ENCODE measurements at places on chromosomes 16 and 17.

DNA sequence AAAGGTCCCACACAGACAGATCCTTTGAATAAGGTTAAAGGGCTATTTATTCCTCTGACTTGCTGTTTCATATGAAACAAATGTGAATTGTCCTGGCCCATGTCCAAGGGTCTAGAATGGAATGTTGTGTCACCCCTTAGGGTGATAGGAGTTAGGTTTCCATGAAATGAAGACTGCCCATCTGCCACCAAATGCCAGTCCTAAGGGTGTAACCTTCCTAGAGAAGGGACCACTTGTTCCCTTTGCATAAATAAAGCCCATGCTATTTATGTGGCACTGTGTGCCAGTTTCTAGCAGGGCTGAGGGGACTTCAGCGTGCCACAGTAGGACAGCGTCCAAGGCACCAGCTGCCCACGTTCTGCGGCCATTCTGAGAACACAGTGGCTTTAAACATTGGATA, 171.3 kb downstream of the ABCA8 start:
- no peak for DNase-seq

GRCh38 chr17:29358416-29358815, 31.7 kb upstream of the TAOK1 start:
- no peak for DNase-seq

DNA sequence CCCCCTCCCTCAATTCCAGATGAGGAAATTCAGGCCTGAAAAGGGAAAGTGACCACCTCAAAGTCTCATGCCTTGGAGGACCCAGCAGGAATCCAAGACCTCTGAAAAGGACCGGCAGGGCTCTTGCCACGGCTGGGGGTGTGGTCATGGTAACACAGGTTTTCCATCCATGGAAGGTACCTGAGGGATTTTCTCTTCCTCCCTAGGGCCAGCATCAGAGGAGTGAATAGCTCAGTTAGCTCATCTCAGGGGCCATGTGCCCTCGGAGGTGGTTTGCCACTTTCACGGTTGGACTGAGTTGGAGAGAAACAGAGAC, 1.3 kb downstream of the CIITA start:
- no peak for DNase-seq

- no peak for DNase-seq
These were observed 311 bp upstream of the KDM8 start for GRCh38 chr16:27202923-27203506.

DNA sequence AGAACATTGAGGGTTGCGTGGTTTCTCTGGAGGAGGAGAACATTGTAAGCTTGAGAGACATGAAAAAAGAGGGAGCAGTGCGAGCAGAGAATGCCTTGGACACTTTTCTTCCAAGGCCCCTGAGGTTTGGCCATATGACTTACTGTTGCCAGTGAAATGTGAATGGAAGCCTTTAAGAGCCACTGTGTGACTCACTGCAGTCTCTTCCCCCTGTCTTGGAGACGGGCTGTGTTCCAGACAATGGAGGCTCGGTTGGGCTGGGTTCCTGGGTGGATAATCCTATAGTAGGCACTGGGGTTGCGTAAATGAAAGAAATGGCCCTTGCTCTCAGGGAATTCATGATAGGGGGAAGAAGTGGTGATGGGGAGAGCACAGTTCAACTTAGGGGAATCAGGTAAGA, 75.5 kb downstream of the SHISA9 start:
- no peak for DNase-seq

DNA sequence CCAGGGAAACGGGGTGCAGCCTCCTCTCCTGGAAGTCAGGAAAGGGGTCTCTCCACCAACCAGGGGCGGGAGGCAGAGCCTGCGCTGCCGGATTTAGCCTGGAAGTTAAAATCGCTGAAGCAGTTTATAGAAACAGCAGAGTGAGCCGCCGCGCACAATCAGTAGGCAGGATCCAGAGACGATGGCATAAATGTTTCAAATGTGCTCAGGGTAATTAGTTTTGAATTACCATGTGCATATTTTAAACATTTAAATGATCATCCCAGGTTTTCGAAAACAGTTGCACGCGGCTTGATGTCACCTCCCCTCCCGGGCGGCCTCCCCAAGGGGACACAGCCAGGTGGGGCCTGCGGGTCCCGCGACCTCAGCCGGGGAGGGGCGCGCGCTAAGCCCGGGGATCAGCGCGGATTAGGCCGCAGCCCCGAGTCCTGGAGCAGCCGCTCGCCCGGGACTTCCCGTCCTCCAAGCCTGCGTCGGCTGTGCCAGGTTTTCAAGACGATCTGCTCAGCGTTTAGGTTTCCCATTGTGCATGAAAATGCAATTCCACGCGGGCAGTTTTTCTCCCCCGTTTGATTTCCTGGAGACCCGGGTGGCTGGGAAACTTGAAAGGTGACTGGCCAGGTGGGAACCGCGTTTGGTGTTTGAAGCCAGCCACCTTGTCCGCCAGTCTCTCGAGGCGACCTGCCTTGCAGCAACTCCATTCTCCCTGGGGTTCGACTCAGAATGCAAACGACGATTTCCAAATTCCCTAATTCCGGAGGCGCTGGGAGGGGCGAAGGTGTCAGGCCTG, 78.3 kb downstream of the RPA1 start:
- DNase-seq: peak; percentile 8

DNA sequence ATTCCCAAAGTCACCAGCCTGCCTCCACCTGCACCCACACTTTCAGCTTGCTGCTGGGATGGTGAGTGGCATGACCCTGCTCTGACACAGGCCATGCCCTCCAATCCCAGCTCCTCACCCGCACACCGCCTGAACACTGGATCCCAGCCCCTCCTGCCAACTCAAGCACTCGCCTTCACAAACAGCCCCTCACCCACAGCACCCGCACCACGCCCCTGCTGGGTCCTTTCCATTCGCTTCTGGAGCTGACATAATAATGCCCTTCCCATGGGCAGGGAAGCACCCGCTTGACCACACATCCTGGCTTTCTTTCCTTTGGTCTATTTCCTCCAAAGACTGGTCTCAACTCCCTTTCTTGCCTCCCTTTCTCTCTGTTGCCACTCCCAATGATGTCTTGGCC, 57.6 kb downstream of the RAB11FIP4 start:
- DNase-seq: no peak

- no peak for DNase-seq
These were observed 24.8 kb downstream of the GINS2 start for GRCh38 chr16:85663891-85664321.

DNA sequence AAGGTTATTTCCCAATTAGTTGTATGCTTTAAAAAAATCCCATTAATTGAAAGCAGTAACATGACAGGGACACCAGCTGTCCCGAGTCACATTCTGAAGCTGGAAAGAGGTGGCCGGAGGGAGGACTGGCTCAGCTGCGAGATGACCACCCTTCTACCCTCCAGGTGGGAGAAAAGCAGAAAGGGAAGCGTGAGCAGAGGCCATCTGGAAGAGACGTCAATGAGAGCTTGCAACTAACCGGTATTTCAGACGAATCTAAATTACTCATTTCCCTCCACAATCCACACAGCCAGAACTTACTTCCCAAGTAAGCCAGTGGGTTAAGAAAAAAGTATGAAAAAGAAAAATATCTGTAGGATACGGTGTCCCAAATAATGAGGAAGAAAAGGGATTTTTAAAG, 28.5 kb upstream of the SLC38A8 start:
- DNase-seq: no peak

DNA sequence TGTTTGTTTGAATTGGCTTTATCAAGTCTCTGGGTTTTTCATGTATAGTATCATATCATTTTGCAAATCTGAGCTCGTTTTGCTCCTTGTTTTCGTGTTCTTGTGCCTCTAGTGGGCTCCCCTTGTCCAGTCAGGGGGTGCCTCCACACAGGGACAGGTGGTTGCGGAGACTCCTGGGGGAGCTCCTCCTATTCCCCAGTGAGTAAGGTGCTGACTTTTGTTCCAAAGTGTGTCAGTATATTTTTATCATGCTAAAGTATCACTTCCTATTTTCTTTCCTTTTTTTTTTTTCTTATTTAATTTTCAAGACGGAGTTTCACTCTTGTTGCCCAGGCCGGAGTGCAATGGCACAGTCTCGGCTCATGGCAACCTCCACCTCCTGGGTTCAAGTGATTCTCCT, 30.3 kb upstream of the IL17C start:
- DNase-seq: no peak

- no peak for DNase-seq
These were observed 31.0 kb downstream of the CCT6B start for GRCh38 chr17:34930283-34930682.

DNA sequence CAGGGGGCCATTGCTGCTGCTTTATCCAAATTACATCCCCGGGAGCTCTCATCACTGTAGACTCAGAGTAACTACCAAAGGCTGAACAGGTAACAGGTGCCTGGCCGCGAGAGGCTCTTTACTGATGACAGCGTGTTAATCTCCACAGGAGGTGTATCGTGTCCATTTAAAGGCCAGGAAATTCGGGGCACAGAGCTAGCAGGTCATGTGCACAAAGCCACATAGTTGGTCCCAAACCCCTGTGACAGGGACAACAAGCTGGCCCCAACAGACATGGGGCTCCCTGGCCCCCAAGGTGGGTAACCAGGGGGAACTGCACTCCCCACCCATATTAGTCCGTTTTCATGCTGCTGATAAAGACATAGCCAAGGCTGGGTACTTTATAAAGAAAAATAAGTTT, 55.3 kb upstream of the RBFOX3 start:
- no peak for DNase-seq

DNA sequence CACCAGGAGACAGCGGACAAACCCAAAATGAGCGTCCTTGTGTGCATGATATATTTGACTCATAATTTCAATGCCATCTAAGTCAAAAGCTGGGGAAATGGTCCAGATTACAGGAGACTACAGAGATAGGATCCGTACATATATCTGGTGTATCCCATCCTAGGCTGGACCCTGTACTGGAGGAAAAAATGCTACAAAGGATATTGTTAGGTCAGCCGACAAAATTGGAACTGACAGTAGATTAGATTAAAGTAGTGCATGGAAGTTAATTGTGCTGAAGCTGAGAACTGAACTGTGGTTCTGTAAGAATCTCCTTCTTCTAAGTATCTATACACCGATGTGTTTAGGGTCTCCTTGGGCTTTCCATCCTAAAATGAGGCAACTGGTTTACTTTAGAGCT, 24.3 kb downstream of the KCNG4 start:
- DNase-seq: no peak

GRCh38 chr16:4519274-4520058, 19.1 kb downstream of the CDIP1 start:
- no peak for DNase-seq

GRCh38 chr17:17573912-17574311, 17.6 kb downstream of the PEMT start:
- no peak for DNase-seq

- DNase-seq: no peak
These were observed 816.2 kb upstream of the SOX9 start for GRCh38 chr17:71304498-71305158.

GRCh38 chr17:6713130-6713917, at the start of gene SLC13A5:
TSS of gene SLC13A5 (minus strand) at chr17:6713369. CDS start at chr17:6713333, 36 bp downstream.
- no peak for DNase-seq

DNA sequence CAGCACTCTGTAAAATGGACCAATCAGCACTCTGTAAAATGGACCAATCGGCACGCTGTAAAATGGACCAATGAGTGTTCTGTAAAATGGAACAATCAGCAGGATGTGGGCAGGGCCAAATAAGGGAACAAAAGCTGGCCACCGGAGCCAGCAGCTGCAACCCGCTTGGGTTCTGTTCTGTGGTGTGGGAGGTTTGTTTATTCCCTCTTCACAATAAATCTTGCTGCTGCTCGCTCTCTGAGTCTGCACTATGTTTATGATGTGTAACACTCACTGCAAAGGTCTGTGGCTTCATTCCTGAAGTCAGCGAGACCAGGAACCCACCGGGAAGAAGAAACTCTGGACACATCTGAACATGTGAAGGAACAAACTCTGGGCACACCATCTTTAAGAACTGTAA, 20.5 kb downstream of the TMEM100 start:
- DNase-seq: no peak

DNA sequence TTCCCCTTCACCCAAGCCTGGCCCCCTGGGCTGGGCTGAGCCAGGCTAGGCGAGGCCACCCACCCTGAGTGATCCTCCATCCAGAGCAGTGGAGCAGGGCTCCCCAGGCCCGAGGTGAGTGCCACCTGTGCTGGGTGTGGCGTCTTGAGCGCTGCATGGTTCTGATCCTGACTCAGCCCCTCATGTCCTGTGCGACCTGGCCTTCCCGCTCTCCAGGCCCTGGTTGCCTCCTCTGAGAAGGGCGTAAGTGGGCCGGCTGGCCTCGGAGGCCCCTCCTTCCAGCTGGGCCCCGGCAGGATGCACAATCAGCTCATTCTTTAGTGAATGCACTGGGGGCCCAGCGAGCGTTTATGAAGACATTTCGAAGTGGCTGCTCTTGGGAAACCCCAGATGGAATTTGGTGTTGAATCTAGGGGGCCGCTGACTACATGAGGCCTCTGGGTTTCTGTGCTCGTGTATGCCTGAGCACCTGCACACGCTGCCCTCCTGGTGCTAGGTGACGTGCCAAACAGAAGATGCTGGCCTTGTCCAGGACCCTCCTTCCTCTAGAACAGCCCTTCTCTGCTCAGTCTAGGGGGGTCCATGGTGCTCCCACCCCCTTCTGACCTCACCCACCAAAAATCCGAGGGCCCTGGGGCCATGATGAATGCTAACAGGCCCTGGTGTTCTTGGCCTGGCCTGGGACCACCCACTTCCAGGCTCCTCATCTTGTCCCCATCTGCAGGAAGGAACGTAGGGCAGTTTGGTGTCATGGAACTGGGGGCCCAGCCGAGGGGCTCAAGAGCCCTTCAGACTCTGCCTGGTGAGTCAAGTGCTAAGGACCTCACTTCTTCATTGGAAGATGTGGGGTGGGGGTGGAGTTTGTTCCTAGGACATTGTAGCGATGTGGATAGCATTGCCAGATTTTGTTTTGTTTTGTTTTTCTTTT, 3.6 kb upstream of the TMEM92 start:
- DNase-seq: peak; percentile 52

DNA sequence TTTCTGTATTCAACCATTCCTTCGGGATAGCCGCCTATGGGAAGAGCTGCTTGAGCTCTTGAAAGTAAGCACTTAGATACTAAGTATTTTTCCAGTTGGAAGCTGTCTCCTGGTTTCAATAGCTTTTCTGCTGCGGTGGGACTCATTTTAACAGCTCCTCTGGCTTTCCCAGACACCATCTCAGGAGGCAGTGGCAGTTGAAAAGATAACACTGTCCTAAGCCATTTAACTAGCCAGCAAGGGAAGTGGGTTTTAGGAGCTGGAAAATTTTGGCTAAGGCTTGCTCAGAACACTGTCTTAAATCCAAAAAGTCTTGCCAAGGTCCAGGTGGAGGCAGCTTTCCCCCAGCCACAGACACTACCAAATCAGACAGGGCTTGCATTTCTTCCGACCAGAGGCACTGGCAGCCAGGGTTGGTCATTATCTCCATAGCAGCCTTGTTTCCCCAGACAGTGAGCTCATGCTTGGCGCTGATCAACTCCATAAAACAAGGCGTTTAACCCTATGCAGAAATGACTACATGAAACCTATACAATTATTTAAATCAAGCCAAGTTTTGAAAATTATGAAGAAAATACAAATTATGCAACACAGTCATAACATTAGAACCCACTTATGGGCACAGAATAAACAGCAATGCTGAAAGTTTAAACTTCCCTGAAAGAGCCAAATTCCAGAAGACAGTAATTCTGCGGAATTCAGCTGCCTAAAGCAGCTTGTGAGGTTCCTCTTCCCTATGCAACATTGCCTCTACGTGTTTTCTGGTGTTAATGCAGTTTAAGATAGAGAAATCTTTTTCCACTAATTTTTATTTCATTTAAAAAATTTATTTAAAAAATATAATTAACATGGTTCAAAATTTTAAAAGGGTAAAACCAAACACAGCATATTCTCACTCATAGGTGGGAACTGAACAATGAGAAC, 25.0 kb downstream of the GABARAPL2 start:
- DNase-seq: peak; percentile 43

GRCh38 chr16:16017812-16018211, 68.4 kb downstream of the ABCC1 start:
- DNase-seq: no peak

Data from GM04504 (cell line).